PC-9 (cell line): ENCODE measurements at places on chromosomes 1 and 21. TPM values are rescaled to one million over a fixed set of nuclear protein-coding genes. Genes with fewer than 3 reads are reported as not detected.

- no peak for DNase-seq
Observed at GRCh38 chr1:87508247-87508787, 179.6 kb downstream of the LMO4 start.

- no peak for DNase-seq
Observed at GRCh38 chr1:15151871-15152270, 1.7 kb upstream of the TMEM51 start.

DNA sequence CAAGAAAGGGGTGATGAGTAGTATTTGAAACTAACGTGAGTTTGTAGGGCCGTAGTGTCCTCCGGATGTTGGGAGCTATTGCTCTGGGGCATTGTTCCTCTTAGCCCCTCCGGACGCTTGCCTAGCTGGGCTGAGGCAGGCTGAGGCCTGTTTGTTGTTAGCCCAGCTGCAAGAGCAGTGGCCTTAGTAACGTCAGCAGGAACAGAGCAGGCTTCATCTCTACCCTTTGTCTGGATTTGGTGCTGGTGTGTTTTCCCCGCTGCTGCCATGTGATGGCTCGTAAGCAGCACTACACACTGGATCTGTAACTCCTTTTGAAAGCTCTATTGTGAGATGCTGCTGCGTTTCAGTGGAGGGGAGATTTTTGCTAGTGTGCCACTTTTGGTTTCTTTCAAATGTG lies 57.6 kb downstream of the DNM3 start:
- no peak for DNase-seq

COL24A1 gene
- 0.08 and 0.15 TPM in 2 replicates for total RNA-seq

DNA sequence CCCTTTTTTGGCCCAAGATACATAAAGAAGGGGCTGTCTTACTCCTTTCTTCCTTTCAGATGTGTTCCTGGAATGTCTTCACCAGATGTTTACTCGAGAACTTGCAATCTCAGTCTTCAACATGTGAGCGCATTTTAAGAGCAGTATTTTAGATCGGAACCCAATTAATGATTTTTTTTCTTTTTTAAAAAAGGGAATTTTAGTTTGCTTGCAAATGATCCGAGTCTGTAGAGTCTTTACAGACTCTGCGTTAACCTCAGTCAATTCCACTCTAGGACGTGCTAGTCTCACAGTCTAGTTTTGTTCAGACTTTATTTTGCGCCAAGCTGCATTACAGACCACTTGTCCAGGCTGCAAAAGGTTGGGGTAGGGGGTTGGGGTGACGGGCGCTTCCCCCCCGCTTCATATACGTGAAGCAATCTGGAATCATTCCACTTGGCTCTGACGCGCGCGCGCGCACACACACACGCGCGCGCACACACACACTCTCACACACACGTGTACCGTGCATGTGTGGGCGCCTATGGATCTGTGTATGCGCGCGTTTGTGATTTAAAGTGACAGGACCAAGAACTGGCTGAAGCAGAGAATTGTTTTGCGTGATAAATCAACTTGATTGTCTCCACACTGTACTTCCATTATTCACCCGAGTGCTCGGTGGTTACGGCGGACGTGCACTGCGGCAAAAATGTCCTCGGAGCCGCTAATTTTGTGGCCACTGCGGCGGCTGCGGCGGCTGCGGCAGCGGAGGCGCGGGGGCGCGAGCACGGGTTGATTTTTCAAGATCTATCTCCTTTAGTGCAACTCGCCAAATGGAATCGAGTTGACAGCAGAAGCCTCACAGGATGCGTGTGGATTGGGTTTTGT lies 25.6 kb upstream of the NFIA start:
- peak; percentile 45 for DNase-seq

DNA sequence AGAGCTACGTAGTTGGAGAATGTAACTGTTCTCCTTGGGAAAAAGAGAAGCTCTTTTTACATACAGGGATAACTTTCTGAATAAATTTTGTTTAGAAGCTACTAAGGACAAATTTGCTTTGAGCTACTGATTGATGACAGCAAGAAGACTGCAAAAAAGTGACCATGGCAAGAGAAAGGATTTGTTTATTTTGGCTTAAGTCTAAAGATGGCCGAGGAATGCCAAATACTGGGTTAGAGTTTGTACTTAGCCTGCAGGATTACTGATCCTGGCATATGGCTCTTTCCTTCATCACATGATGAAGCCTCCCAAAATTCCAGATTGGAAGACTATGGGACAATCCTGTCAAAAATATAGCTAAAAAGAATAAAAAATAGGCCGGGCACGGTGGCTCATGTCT lies 28.7 kb downstream of the RPS27 start:
- no peak for DNase-seq
